Astrocyte of the cerebellum (primary cell): ENCODE measurements at places on chromosomes 11 and 22.
A peak's percentile ranks its signal among the peaks of the same experiment; 100 is the strongest.

DNA sequence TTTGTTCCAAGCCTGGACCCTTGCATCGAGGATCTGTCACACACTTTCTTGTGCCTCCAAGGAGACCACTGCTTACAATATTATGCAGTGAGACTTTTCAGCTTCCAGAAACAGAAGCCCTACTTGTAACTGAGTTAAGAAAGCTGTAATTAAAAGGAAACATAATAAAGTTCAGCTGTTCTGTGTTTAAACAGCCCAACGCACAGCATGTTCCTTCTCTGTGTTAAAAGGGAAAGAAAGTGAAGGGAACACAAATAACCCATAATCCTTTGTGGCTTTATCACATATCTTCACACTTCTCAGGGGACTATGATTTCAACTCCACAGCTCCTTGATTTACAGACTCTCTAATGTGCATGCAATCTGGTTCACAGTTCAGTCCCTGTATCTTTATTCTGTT, 200.3 kb upstream of the MTNR1B start:
- DNase-seq, result no peak

- no peak for DNase-seq
These were observed 19.3 kb downstream of the KRTAP5-5 start for GRCh38 chr11:1648653-1649420.

GRCh38 chr11:124716591-124716990, 23.2 kb upstream of the NRGN start:
- no peak for DNase-seq

- DNase-seq, result no peak
These were observed 7.2 kb downstream of the KCNK7 start for GRCh38 chr11:65588199-65589054.

DNA sequence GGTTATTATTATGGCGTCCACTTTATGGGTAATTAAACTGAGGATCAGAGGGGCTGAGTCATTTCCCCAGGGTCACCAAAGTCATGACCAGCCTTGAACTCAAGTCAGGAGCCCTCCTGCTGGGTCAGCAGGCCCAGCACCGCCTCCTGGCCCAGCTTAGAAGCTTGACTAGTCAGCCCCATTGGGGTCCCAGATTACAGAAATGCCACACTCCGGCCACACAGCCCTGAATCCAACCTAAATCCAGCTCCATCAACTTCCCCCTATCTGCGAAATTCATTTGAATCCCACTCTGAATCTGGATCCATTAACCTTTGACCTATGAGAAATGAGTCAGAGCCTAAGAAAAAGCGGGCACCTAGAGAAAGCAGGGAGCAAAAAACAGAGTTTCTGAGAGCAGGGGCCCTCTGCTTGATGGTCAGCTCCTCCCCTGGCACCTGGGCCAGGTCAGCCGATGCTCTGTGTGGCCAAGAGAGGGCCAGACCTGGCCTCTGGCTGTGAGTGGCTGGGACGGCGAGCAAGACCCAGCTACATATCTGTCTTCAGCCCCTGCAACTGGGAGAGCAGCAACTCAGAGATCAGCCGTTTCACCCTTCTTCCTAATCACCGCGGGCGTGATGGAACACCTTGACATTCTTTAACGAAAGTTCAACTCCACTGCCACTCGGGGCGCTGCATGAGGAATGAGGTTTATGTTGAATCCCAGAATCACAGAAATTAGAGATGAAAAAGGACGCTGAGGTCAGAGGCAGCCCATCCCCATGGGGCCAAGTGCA, 196.1 kb downstream of the TRIM29 start:
- DNase-seq, result no peak

DNA sequence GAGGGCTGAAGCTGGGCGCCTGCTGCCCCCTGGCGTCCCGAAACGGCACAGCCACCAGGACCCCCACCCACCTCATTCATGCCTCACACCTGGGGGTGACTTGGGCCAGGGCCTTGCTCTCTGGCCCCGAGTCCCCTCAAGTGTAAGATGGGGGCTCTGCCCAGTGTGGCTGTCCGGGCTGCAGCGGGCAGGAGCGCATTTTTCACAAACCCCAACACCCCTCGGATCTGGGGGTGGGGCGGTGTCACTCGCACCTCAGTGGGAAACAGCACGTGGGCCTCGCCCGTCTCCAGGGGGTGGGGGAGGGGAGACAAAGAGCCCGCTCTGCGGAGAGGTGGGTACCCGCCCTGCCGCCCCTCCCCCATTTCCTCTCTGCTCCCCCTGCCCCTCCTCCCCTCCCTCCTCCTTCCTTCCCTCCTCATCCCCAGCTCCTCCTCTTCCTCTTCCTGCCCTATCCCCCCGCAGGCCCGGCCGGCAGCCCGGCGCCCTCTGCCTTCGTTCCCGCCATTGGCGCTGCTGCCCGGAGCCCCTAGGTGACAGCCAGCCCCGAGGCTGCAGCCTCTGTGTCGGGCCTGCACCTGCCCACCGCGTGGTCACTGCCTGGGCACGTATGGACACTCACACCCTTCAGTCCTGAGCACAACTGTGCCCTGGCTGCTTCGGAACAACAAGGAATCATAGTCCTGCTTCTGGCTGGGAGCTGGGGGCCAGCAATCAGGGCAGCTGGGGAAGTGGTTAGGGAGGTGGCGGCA, 6.8 kb upstream of the CDKN1C start:
- no peak for DNase-seq

- DNase-seq, result no peak
These were observed 1134.8 kb downstream of the BRD1 start for GRCh38 chr22:48692734-48693376.

DNA sequence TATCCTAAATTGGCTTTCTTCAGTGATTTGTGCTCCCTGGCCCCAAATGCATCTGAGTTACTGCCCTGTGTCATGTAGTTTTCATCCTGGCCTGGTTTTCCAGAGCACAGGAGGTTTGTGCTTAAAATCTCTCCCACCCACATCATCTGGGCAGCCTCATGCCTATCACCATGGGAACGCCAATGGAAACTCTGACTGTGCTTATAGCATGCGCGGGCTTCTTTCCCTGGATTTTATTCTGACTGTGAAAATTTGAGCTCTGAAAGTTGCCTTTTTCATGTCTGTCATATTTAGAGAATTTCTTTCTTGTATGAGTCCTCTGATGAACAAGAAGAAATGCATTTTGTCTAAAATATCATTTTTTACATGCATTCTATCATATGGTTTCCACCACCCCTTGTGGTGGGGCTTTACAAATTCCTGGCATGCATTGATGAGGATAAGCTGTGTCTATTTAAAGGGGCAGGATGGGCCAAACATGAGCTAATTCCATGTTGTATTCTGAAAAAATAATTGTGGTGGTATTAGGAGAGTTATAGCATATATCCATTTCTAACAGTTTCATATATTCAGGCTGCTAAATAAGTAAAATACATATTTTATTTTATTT, 55.1 kb downstream of the IRAG1 start:
- no peak for DNase-seq

DNA sequence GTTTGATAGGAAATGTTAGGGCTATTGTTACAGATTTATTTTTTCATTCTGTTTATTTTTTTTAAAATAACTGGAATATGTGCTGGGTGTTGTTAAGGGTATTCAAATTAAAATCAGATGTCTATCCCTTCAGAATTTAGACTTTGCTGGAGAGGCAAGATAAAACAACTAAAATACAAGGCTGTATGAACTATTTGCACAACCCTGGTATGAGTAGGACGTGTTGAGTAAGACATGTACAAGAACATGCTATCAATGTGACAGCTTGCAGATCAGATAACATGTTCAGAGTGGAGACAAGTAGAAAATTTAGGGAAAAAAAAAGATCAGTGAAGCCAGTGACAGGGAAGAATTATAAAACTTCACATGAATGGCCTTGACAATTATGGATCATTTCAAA, 853.5 kb downstream of the METTL15 start:
- DNase-seq, result no peak

GRCh38 chr11:134331354-134332188, at the start of gene GLB1L2:
Gene GLB1L2, plus strand, starts transcription at chr11:134331988. Its CDS starts 74 bp downstream, at chr11:134332062.
- no peak for DNase-seq

DNA sequence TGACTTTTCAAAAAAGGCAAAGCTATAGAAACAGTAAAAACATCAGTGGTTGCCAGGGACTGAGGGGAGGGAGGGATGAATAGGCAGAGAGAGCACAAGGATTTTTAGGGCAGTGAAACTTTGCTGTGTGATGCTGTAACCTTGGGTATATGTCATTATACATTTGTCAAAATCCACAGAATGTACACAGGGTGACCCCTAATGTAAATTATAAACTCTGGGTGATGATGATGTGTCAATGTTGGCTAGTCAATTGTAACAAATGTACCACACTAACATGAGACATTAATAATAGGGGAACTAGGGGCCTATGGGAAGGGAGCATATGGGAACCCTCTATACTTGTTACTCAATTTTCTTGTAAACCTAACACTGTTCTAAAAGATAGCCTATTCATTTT, 24.8 kb downstream of the RIBC2 start:
- no peak for DNase-seq

DNA sequence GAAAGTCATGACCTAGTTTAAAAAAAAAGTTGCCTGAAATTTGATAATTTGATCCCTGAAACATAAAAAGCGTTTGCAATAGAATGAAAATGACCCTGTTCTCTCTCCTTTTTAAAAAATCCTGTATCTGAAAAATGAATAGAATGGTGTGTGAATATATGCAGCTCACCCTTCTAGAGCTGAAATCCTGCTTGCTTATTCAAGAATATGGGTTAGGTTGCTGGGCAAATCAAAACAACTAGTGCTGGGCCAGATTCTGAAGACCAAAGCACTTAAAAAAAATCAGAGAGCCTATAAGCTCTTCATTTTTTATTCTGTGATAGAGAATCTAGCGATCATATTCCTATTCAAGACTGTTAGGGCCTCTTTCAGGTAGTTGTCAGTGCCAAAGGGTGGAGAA, 131.6 kb downstream of the MPPED2 start:
- no peak for DNase-seq

DNA sequence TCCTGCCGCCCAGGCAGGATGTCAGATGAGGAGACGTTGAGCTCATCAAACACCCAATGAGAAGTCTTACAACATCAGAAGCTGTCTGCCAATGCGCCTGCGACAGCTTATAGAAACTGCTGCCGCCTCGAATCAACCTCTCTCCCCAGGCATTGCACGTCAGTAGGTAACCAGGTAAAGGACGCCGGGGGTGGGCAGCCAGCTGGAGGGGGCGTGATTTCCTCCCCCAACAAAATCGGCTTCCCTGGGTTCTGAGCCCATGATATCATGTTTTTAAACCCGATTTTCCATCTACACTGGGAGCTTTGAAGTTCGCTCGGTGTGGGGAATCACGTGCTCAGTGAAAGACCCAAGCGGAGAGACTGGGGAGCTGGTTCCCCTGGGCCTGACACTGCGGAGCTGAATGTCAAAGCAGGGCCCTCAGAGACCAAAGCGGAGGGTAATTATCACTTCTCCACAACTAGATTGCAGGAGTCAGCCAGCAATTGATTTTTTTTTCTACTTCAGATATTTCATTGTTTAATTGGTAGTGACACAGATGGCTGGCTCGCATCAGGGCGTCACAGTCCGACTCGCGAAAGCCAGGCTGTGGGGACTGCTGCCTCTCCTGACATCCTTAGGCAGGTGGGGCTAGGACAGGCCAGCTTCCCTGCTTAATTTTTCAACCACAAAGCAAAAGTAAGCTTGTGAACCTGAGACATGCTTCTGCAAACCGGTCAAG, 15.4 kb downstream of the FAM83F start:
- no peak for DNase-seq

DNA sequence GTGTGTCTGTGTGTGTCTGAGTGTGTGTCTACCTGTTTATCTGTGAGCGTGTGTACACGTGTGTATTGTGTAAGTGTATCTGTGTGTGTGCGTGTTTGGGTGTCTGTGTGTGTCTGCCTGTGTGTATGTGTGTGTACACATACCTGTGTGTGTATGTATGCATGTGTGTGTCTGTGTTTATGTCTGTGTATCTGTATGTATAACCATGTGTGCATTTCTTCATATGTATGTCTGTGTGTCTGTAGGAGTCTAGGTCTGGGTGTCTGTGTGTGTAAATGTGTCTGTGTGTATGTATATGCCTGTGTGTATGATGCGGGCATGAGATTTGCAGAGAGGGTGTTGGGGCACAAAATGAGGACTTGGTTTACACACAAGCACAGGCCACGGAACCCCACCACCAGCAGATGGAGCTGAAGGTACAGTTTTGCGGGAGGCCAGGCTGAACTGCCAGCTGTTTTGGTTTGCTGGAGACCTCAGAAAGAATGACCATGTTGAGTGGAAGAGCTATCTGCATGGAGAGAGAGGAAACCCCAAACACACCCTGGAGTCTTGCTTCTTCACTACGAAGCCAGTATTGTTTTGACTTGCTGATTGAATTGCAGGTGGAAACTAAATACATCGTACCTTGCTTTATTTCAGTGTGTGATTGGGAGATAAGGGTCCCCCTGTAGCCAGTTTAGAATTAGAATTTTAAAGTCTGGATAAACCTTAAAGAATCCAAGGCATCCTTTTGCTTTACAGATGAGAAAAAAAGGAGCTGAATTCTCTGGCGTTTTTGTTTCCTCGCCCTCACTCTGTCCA, 497.2 kb downstream of the NTM start:
- peak; percentile 81 for DNase-seq

DNA sequence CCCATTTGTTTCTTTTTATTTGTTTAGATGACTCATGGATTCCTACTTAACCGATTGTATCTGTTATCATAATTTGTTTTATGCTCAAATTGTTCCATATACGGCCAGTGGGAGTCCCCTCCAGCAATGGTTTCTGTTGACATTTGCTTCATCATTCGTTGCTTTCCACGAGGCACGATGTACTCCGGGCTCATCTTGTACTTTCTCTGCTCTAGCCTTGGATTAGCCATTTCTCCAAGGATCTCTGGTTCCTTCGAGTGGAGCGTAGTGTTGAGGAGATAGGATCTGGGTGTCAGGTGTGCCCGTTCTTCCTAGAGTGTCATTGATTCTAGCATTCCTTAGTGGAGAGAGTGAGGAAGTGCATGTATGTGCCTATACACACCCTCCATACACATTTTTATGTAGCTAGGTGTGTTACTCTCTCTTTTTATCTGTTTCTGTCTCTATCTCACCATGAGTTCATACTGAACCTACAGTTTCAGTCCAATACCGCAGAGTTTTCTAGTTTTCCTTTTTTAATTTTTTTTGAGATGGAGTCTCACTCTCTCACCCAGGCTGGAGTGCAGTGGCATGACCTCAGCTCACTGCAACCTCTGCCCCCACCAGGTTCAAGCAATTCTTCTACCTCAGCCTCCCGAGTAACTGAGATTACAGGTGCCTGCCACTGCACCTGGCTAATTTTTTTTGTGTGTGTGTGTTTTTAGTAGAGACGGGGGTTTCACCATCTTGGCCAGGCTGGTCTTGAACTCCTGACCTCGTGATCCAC, 31.4 kb downstream of the TECTA start:
- no peak for DNase-seq

- no peak for DNase-seq
These were observed 705 bp downstream of the PTPRJ start for GRCh38 chr11:47980907-47981621.

- DNase-seq, result no peak
These were observed 12.5 kb downstream of the KMT5B start for GRCh38 chr11:68200639-68201038.

DNA sequence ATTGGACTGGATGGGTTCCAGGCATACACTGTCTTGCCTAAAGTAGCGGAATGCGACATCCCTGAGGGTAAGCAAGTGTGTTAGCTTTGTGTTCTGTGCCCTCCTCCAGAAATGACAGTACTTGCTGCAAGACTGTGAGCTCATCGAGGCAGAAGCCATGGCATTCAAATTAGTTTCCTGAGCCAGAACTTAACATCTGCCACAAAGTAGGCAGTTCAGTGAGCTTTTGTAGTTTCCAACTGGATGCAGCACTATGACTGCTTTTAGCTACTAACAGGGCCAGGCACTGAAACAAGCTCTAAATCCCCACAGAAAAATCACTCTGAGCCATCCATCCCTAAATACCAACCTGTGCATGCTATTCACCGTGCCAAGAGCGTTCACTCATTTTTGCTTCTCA, 1.2 kb upstream of the FAR1 start:
- DNase-seq, result no peak
